Right atrium auricular region (tissue), 2 donors: ENCODE measurements at places on chromosomes 7 and 10. TPM values are rescaled to one million over a fixed set of nuclear protein-coding genes. Genes with fewer than 3 reads are reported as not detected.

Gene UPK3B
- total RNA-seq: 126 TPM

Gene SEMA3C
- total RNA-seq: 58.3 TPM

DNA sequence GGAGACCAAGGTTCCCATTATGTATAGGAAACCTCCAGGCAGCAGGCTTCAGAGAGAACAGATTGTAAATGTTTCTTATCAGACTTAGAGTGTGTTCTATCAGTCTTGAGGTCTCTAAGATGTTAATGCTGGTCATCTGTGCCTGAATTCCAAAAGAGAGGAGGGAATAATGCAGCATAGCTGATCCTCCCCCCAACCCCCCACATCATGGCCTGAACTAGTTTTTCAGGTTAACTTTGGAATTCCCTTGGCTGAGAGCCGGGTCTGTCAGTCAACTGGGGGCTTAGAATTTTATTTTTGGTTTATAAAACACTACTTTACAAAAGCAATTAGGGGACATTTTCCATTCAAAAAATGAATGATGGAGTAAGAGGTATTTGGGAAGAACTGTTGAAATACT is 184.3 kb downstream of the NEBL start:
- DNase-seq: no peak

- peak; percentile 83 for DNase-seq
Observed at GRCh38 chr7:101935521-101936141, 118.2 kb downstream of the CUX1 start.

DNA sequence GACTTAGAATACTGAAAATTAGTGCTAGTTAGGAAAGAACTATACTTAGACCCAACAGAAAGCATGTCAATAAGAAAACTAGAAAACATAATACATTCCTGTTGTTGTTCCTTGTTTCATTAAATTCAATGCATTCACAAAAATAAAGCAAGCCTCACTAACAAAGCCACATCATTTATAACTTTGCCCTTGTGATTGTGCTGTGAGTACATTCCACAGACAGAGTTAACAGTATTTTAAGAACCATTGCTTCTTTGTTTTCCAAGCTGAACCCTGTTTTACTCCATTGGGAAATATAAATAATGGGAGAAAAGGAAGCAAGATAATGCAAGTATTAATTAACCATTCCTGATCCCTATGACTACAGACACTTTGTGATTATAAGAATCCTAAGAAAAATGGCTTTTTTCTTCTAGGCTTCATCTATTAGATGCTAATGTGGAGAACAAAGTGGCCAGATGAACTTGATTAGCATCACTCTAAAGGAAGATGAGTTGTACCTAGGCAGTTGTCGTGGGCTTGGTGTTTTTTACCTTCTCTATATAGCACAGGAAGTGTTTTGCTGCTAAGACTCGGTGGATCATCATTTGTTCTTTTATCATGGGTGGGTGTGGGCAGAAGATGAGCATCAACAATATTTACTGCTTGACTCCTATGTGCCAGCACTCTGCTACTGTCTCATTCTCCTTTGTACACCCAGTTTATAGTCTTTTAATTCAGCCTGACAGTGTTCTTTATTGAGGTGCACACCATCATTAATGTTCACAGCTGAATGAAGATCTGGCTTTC is 34.2 kb upstream of the ZNRF2 start:
- DNase-seq: no peak

- peak; percentile 4 for DNase-seq
Observed at GRCh38 chr7:155962968-155963300, 150.7 kb upstream of the SHH start.
